Stimulated activated naive CD4-positive, alpha-beta T cell (primary cell): ENCODE measurements at places on chromosomes 16 and 17.

DNA sequence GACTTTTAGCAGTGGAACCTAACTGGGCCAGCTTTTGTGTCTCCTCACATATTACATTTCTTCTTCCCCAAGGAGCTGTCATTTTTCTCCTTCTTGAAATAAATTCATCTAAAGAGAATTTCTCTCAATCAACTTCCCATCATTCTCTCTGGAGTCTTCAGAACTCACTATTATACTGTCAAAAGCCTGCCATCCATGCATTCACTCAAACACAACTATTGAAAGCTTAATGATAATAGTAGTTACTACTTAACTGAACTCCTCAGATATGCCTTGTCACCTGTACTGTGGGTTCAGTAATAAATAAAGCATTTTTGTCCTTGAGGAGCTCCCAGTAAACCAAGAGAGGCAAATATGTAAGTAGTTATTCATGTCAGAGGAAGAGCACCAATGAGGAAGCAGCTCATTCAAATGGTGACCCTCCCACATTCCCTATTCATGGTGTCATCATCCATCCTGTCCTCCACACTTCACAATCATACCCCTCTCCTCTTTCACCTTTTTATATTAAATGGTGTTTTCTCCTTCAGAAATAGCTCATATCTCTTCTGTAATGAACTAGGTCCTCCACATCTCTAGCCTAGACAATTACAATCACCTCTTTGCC lies 162.6 kb downstream of the CA10 start:
- DNase-seq = no peak

- no peak for DNase-seq
These were observed 7.1 kb downstream of the ERBB2 start for GRCh38 chr17:39706921-39707337.

DNA sequence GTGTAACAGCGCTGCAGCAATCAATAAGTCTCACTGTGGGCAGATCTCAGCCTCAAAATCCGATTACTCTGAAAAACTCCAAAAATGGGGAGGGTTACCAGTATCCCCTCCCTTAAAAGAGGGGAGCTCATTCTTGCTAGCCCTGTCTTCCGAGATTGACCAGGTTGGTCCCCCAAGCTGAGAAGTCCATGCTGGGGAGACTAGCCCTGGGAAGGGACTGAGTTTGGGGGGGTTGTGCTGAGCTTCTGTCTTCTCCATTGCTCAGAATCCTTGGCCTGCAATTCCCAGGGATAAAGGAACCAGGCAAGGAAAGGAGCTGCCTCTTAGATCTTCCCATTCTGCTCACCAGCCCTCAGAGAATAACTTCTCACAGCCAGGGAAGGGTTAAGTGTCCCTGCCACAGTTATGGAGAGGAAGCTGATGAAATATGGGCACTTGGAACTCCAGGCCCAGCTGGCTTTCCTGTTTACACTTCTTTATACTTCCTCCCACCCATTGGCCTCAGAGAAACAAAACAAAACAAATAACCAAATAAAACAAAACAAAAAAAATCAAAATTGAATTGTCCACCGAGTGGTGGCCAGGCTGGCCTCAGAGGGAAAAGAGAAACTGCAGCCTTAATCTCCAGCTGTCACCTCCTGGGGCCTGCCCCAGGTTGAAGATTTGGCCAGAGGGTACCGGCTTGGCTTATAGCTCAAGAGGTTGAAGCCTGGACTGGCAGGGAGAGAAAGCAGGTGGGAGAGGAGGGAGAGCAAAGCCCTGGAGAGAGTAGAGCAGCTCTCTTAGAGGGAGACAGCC lies 2.6 kb downstream of the HOXB3 start:
- no peak for DNase-seq

DNA sequence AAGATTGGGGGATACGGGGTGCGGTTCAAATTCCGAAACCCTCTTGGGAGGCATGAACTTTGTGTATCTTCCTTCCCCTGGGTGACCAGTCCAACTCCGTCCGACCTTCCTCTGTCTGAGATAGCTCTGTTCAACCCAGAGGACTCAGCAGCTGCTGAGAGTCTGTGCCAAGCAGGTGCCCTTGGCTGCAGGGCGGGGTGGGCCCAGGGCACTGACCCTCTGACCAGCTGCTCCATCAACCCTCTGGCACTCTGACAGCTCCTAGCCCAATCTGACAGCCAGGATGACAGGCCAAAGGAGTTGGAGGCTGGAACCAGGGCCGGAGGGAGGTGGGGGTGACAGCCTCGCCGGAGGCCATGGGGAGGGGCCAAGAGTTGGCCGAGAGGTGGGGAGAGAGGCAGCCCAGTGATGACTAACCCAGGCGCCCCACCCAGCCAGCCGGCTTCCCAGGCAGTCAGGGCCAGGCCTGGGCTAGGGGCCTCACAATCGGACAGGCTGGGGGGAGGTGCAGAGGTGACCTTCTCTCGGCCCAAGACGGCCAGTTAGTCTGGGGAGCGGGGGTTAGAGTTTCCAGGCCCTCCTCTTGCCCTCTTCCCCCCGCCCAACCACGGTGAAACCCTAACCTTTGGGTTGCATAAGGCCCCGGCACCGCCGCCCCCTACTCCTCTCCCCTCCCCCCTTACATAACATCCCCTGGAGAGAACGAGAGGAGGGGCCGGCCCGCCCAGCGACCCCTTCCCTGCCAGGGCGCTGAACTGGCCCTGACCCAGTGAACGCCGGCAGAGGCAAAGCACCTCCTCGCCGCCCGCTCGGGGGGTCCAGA lies 5.0 kb upstream of the TLCD2 start:
- no peak for DNase-seq

DNA sequence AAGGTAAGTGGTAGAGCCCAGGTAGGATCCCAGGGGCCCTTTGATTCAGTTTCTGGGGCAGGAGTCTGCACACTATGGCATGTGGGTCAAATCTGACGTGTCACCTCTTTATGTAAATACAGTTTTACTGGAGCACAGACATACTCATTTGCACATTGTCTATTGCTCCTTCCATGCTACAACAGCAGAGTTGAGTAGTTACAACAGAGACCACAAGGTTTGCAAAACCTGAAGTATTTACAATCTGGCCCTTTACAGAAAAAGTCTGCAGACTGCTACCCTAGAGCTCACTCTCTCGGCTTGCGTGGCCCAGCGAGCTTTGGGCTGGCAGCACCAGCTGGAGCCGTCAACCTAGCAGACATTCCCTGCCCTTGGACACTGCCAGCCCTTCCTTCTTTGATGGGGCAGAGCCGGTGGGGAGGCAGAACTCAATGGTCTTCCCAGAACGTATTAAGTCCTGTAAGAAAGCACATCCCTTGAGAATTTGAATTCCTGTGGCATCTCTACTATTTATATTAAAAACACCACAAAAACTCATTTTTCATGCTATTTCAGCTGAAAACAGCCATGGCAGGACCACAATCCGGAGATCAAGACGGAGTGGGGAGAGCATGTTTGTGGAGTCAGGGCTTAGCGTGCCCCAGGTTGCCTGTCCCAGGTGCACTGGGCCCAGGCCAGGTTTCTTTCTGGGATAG lies 133.1 kb upstream of the NUDT7 start:
- DNase-seq = no peak

GRCh38 chr16:84566545-84567257 lies 51.2 kb downstream of the COTL1 start:
- DNase-seq = no peak

DNA sequence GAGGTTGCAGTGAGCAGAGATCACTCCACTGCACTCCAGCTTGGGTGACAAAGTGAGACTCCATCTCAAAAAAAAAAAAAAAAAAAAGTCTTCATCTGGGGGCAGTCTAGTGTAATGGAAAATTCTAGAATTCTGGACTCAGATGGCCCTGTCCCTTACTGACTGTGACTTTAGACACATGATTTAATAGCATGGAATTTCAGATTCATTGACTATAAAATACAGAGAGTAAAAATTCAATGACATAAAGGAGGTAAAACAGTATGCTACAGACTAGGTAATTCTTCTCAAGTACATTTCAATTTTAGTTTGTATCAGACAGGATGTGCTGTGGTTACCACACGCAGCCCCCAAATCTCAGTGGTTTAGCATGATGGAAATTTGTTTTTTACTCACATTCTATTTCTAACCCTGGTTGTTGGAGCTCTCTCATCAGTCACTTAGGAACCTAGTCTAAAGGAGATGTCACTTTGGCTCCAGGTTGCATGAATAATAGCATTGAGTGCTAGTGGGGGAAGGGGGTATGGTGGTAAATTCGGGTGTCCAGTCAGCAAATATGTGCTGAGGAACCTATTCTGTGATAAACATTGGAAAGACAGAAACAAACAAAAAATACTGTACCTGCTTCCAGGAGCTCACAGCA lies 444.0 kb downstream of the XYLT1 start:
- no peak for DNase-seq

- DNase-seq = no peak
These were observed 589 bp upstream of the FBF1 start for GRCh38 chr17:75941442-75941819.

GRCh38 chr16:24950275-24950674 lies 64.9 kb downstream of the ARHGAP17 start:
- DNase-seq = no peak

GRCh38 chr16:3783516-3783915 lies 66.2 kb upstream of the TRAP1 start:
- DNase-seq = no peak

- DNase-seq = no peak
These were observed 956.1 kb upstream of the GOT2 start for GRCh38 chr16:59690216-59690615.

DNA sequence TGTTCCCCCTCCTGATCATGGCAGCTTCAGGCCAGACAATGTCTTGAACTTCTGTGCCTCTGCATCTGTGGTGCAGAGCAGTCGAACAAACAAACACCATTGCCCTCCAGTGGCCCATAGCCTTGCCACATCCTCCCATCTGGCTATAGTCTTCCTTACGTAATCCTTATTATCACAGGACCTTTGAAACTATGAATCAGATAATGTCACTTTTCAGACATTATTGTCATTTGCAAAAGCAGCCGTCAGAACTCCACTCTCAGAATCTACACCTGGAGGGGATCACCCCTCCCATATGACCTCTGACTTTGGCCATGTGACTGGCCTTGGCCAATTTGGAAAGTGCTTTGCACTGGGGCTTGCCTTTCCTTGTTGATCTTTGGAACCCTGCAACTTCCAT lies 387.3 kb downstream of the MAF start:
- no peak for DNase-seq

- no peak for DNase-seq
These were observed 10.2 kb downstream of the CACNB1 start for GRCh38 chr17:39187152-39187830.

DNA sequence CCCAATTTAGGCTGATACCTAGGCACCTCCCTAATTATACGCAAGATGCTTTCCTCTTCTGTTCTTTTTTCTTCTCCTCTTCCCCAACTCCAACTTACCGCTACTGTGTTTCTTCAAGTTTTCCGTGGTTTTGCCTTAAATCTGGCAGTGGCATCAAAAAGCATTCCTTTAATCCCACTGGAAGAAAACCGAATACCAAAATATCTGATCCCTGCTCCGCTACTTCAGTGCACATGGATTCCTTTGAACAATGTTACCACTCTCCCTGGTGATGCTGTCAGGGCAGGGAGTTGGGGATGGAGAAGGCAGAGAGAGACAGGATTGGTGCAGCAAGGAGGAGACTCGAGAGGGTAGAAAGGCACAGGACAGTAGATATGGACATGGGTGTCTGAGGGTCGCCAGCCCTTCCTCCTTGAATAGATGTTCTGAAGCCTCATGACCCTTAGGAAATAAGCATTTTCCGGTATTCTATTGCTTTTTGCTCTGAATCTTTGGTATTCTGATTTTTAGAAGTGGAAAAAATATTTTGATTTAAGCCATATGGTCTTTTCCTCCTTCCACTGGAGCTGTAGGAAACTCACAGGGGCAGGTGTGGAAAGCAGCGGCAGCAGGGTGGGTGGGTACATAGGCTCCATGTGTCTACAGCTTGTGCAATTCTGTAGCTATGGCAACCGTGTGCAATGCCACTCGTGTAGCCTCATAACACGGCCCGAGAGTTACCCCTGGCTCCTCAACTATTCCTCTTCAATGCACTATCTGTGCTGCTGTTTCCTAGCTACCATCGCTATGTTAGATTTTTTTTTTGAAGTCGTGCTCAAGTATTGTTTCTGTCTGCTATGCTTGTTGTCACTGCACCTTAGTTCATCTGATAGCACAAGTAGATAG lies 32.3 kb upstream of the TANC2 start:
- no peak for DNase-seq

GRCh38 chr17:49556223-49556943 lies 19.3 kb upstream of the NXPH3 start:
- DNase-seq = peak; percentile 88

DNA sequence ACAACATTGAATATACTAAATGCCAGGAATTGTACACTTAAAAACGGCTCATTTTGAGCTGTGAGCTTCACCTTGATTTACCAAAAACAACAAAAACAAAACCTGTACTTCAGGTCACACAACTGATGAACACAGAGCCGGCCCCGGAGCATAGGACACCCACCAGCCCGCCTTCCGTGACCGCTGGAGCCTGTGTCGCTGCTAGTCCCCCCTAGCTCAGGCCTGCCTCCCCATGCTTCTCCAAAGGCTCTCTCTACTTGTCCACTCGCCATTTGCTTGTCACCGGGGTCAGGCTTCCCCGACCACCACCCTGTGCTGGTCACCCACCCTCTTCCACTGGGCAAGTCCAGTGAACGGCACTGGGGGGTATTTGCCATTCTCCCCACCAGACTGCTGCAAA lies 113.8 kb upstream of the TNRC6C start:
- no peak for DNase-seq

DNA sequence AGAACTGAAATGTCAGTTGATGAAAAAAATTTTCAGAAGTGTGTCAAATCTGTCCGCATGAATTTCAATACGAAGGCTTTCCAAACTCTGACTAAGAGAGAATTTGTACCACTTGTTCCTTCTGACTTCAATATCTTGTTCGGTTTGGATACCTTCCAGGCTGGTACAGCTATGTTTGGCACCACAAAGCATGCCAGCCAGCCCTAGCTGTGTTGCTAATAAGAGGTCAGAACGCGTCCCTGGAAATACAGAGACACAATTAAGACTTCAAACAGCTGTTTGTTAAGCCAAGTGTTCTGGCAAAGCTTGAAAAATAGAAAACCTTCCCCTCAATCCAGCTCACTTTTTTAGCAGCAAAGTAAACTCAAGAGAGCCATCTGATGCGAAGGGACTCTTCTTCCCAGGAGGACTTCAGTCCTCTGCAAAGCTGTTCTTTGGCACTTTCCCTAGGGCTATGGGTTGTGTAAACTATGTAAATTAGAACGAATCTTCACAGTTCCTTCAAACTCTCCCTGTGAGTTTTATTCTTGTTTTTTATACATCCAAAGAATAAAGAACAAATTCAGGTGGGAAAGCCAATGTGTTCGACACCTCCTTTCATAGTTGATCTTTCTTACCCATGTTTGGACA lies 35.1 kb downstream of the GRB2 start:
- DNase-seq = no peak
